Pons (tissue), 1 donor: ENCODE measurements at places on chromosomes 5 and 9.

GRCh38 chr5:54720341-54720740 lies 202.8 kb downstream of the SNX18 start:
- no peak for DNase-seq

DNA sequence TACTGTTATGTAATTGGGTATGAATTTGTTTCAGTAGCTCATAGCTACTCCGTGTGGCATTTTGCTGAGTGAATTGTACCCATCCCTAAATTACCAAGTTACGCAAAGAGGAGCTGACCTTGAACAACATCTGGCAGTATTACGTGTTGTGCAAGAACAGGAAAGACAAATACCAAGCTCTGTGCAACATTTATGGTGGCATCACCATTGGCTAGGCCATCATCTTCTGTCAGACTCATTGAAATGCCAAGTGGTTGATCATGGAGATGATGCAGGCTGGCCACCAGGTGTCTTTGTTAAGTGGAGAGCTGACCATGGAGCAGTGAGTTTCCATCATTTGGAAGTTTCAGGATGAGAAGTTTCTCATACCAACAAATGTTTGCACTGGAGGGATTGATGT lies 15.0 kb downstream of the ZSWIM6 start:
- no peak for DNase-seq

DNA sequence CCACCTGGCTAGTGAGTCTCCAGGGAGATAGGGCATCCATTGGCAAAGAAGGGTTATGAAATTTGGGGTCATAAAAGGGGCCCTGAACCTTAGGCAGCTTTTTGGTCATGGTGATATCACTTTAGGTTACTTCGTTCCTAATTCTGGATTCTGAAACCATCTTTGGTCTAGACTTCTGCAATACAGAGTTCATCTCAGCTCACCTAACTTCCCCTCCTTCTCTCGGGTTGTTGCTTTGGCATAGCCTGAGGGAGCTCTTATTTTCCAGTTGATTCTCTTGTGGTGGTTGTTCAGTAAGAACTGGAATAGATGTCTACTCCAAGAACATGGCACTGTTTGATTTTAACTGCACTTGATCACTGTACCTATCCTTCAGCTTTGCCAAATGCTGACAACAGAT lies 148.9 kb upstream of the RUSC2 start:
- DNase-seq: no peak

DNA sequence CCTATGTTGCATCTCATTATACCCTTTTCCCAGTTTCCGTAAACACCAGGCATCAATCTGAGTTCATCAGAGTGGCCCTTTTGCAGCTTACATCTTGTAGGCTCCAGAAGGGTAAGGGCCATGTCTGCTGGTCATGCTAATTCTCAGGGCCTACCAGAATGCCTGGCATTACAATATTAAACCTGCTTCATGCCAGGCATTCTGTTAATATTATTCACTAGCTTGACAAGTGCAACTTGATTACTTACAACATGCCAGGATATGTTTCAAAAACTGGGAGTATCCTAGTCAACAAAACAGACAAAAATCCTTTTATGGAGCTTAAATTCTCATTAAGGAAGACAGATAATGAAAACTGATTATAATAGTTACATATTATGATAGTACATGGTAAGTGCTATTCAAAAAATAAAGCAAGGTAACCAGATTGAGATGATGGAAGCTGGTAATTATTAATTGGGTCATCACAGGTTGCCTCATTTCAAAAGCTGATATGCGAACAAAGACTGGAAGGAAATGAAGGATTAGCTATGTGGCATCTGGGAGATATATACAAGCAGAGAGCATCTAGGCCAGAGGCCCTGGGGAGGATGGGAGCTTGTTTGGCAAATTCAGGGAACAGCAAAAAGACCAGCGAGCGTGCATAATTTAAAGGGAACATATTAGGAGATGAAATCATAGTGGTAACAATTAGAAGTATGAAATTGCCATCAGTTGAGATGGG lies 406.3 kb downstream of the DMRT2 start:
- DNase-seq: no peak

- DNase-seq: no peak
Observed at GRCh38 chr5:171395042-171395441, 7.4 kb downstream of the NPM1 start.

DNA sequence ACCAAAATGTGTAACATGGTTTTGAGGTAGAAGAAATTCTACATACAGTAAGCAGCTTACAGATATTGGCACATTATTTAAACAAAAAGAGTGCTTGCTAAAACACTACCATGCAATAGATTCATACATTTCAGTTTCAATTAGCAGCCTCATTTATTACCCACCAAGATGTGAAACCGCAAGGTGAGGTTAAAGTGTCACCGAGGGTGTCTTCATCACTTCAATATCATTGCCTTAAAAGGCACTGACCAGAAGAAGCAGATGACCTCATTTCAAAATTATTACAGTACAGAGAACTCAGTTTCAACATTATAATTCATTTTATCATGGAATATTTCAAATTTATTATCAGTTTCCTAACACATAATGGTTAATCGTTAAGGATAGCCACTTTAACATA lies 302.2 kb downstream of the ISL1 start:
- no peak for DNase-seq

DNA sequence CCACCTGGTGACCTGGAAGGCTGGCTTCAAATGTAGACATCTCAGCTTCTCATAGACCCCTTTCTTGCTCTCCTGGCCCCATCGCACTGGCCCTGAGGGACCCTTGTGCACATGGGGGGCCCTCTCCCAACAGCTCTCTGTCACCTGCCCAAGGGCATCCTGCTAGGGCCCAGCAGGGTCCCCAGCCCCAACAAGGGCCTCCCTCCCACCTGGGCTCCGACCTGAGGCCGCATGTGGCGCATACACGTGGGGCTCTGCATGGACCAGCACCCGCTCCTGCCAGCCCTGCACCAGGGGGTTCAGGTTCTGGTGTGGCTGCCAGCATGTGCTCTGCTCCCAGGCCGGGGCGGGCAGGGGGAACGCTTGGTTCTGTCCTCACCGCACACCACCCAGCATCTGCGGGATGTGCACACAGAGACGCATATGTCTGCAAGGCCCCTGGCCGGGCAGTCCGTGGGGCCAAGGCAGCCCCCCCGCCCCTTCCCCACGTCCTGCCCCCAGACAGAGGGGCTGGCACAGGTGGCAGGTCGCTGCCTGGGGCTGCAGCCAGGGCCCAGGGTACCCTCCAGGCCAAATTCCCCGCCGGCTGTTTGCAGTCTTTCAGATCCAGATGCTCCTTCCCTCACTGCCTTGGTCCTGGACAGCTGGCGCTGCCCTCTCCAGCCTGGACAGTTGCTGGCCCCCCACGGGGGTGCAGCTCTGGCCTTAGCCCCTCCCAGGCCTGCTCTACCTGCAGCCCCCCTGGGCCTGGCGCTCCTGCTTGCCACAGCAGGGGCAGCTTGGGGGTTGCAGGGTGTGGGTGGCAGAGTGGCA lies 17.9 kb upstream of the NRARP start:
- DNase-seq: no peak

GRCh38 chr5:178278358-178279023 lies 45.9 kb upstream of the PHYKPL start:
- DNase-seq: no peak

DNA sequence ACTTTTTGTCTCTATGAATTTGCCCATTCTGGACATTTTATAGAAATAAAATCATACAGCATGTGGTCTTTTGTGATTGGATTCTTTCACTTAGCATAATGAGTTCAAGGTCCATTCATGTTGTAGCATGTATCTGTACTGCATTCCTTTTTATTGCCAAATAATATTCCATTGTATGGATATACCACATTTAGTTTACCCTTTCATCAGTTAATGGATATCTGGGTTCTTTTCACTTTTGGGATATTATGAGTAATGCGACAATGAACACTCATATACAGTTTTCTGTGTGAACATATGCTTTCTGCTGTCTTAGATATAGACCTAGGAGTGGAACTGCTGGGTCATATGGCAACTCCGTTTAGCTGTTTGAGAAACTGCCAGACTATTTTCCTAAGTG lies 41.3 kb upstream of the MAST4 start:
- DNase-seq: no peak

GRCh38 chr9:74920944-74921626 lies 31.6 kb downstream of the C9orf40 start:
- DNase-seq: no peak
